ENCODE measurements at places on chromosomes 3 and 15.
A peak's percentile ranks its signal among the peaks of the same experiment; 100 is the strongest.

DNA sequence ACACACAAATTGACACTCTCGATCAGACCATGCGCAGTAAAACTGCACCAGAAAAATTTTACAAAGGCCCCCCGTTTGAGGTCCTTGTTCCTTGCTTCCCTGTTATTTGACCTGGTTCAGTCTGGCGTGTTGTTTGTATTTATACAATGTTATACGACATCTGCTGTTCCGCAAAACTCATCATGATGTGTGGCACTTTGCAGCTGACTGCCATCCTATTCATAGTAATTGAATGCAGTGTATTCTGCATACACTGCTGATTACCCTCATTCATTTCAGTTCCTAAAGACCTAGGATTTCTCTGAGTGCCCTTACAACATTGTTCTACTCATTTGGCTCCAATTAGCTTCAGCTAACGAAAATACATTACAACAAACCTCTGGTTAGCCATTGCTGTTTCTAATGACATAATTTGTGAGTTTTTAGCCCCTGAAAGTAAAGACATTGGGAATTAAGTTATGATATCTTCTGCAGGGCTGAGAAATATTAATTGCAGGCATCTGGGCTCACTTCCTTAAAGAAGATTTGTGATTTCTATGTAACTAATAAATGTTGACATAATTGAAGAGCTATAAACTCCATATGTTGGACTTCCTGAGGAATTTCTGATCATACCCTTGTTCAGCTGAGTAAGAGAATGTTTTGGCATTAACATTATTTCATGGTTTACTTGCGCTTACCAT, 75.7 kb downstream of the C3orf38 start:
- no peak for DNase-seq

- DNase-seq: no peak
Observed at GRCh38 chr3:193078996-193079753, 161.5 kb upstream of the MB21D2 start.

- no peak for DNase-seq
Observed at GRCh38 chr3:188360364-188360881, 206.5 kb downstream of the LPP start.

- DNase-seq: no peak
Observed at GRCh38 chr3:158820521-158820920, 18.7 kb downstream of the MFSD1 start.

DNA sequence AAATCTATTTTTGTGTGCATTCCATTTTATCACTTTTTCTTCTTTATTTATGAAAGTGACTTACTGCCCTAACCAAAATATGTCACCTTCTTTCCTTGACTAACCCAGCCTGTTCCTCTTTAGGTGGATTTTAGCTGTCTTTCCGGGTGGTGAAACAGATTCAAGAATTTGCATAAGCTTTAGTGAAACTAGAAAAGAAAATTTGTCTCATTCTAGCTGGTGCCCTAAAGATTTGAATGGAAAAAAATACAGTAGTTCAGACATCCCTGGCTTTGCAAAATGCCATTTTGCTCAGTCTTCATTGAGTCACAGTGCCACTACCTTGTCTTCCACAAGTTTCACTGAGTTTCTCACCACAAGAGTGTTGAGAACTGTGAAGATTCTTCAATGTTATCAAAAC, 28.2 kb upstream of the CCDC50 start:
- DNase-seq: no peak

GRCh38 chr3:72065872-72066641, 281.1 kb upstream of the PROK2 start:
- DNase-seq: no peak

GRCh38 chr15:85741021-85741421, 53.7 kb downstream of the KLHL25 start:
- no peak for DNase-seq

DNA sequence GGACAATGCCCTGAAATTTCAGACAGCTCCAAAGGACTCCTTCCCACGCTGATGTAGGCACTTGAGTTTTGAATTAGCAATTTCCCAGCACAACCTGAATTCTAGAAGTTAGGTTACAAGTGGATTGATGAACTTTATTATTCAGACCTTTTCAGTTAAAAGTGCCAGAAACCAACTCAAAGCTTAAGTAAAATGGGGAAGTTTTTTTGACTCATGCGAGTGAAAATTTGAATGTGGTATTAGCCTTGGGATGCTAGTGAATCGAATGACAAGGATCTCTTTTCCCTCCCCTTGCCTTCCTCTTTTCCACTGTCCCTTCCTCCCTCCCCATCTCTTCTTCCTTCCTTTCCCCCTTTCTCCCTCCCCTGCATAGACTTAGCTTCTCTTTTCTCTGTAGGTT, 295.1 kb upstream of the PROK2 start:
- no peak for DNase-seq

DNA sequence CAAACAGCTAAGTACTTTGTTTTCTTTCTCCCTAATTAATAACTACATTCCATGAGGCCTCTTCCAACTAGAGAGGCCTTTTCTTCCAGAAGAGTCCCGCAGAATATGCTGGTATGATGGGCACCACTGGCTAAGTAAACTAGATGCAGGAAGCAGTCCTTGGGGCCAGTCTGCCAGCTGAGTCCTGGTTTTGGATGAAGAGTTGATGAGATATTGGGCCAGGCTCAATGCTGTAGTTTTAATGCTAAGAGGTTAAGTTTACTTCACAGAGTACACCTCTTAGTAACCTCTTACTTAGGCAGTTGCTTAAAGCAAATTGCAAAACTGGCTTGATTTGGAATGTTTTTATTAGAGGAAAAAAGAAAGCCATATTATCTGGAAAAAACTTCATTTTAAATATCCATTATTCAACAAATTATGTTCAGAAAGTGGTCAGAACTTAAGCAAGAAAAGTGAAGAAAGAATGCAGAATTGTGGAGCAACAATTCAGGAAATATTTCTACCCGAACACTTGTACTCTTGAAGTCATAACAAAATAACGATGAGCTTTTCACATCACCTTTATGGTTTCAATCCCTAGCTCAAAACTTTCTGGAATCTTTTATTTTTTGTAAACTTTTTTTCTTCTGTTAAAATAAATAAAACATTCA, 178.4 kb upstream of the CDIN1 start:
- DNase-seq: no peak

DNA sequence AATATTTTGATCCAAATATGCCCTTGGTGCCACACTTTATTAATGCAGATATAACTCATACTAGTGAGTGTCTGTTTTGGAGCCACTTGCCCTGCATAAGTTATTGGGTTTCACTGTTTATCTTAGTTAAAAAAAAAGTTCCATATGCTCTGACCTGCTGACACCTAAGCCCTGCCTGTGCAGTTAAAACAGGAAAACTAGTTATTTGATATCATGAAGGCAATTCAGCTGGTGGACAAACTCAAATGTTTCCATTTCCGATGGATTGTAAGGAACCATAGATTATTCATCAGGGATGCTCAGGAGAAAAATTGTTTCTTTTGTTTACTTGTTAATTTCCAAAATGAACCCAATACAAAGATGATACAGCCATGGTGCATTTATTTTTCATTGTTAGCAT, 68.3 kb downstream of the NR2F2 start:
- no peak for DNase-seq

DNA sequence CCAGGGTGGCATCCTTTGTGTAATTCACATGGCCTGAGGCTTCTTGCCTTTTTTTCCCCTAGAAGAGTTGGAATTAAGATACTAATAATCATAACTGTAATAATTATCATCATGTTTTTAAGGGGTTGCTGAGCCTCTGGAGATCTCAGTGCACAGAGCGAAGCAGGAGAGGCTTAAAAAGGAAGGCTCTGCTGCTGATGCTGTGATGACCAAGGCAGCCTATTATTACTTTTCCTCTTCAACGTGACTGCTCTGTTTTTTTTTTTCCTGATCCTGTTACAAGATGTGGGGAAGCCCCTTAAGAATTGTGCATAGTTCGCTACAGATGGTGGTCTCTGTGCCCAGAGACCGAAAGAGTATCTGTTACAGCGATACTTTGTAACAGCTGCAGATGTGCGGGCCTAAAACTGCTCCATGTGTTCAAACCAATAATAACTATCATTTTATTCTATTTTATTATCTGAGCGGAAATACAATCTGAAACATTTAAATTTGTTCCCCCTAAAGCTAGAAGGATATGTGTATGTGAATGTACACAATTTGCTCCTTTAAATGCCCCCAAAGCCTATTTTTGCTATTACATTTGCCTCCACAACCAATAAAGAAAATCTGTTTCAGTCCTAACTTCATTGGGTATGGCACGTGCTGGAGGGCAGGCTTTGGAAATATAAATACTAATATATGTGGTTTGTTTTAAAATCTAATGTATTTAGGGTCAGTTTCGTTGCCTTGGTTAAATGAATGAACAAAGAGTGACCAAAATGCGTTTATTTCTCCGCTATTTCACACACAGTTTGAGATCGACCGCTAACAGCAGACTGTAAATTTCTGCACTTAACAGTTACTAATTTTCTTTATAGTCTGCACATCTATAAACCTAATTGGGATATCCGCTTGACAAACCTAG, 4.6 kb downstream of the SHOX2 start:
- no peak for DNase-seq

GRCh38 chr15:25345943-25346342, 92.9 kb downstream of the UBE3A start:
- peak; percentile 75 for DNase-seq

DNA sequence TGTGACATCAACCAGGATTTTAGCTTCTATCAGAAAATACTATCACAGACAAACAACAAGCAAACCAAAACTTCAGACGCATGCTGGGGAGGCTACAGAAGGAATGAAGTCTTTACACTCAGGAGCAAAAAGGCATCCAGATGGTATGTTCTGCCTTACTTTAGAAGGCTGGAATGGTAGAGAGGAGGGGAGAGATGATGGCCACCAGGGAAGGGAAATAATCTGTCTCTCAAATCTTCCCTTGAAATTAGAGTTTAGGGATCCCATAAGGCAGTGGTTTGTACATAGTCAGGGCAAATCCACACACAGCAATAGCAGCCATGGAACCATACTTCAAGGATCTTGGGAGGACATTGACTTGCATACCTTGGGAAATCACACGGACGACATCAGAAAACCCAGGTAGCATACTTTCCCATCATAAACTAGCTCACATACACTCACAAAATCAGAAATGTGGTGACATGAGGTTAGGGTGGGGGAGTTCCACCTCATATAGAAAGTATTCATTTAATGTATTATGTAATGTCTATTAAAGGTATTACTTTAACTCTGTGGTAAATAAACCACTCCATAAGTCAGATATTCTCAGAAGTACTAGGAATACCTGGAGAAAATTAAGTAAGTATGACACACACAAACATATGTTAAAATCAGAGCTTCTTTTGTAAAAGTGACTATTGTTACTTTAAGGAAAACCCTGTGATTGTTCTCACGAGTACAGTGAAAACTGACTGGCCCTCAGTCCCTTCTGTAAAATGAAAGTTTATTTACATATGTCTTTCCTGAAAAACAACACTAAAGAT, 9.4 kb downstream of the BTLA start:
- no peak for DNase-seq

GRCh38 chr3:99645277-99646106, 7.1 kb downstream of the COL8A1 start:
- DNase-seq: no peak

DNA sequence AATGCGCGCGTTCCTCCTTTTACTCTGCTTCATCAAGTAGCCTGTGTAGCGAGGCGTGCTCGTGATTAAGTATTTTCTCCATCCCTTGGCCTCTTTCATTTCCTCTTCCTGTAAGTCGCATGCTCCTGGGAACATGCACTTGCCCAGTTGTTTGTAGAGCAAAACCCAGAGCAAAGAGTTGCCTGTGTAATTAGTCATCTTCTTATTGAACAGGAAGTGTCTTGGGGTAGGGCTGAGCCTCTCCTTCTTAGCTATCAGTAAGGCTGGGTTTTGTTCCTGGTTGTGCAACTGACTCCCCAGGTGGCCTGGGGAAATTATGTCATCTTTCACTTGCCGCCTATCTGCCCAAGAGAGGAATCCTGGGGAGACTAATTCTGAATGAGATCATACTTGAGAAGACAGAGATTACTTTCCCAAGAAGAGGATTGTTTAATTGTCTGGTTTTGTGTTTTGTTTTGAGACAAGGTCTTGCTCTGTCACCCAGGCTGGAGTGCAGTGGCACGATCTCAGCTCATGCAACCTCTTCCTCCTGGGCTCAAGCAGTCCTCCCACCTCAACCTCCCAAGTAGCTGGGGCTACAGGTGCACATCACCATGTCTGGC, 14.9 kb downstream of the LIPH start:
- DNase-seq: no peak

- no peak for DNase-seq
Observed at GRCh38 chr3:145716519-145716918, 444.5 kb downstream of the PLOD2 start.
